ENCODE measurements at places on chromosomes 4 and X.

DNA sequence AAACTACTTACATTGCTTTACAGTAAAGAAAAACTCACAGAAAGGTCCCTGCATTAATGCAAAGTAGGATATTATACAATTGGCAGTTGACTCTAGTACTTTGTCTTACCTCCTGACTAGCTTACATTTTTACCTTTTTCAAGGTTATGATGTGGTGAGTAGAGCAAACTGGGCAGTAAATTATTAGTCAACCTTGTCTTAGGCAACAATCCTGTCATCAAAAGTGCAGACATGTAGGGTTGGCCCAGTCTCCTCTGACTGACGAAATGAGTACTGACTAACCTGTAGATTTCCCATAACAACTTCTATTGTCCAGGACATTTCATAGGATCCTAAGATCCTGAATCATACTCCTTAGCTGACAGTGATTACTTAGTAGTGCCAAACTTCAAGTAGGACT lies 142.0 kb upstream of the NUDT6 start:
- no peak for DNase-seq

DNA sequence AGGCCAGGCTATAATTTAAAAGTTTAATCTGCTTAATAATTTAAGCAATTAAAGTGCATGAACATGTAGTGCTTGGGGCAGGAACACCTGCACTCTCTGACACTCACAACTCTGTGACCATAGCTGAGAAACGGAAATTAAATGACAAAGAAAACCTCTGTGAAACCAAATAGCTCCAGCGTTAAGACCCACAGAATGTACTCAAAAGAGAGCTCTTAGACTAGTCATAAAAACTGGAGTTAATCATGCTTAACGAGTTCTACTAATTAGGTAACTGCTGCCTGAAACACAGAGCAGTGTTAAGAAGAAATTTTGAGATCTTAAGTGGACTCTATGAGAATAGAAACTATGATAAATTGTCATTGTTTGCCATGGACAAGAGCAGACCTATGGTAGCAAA lies 174.4 kb upstream of the SPIN4 start:
- no peak for DNase-seq

GRCh38 chrX:41946989-41947612 lies 23.7 kb upstream of the CASK start:
- DNase-seq: no peak

DNA sequence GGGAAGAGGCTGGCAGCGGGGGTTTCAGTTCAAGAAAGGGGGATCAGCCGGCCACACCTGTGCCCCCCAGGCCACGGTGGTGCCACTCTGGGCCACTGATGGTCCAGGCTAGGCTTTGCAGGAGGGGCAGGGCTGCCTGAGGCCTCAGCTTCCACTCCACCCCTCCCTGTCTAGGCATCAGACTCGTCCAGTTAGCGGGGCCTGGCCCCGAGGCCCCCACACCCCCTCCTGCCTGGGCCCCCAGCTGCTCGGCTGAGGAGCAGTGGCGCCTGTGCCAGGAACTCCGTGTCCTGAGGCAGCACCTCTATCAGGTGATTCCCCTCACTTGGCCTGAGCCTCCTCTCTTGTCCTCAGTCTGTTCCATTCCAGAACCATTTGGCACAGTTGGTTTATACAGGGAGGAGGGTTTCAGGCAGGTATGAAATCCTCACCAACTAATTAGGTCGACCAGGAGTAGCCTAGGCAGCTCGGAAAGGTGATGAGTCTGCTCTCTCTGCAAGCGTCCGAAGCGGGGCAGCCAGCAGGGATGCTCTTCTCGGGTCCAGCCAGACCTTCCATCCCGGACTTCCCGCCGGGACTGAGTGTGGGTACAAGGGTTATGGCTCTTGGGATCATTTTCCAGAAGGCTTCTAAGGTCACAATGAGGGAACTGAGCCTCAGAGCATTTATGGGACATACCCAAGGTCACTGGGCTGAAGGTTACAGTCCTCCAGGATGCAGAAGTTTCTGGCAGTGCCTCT lies 2.1 kb downstream of the NSG1 start:
- DNase-seq: no peak

DNA sequence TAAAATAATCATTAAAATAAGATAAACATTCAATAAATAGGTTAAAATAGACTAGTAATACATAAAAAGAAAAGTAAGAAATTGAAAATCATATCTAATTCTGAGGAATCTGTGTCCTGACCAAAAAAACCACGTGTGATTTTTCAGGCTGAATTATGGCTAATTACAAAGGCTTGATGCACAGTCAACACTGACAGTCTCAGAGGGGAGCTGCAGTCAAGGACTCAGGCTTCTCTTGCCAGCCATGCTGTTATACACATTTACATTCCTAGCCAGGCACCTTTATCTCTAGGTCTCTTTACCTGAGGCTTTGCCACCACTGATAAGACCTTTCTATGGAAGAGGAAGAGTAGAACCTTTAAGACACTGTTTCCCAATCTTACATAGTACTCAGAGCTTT lies 1737.7 kb upstream of the PCDH10 start:
- no peak for DNase-seq

DNA sequence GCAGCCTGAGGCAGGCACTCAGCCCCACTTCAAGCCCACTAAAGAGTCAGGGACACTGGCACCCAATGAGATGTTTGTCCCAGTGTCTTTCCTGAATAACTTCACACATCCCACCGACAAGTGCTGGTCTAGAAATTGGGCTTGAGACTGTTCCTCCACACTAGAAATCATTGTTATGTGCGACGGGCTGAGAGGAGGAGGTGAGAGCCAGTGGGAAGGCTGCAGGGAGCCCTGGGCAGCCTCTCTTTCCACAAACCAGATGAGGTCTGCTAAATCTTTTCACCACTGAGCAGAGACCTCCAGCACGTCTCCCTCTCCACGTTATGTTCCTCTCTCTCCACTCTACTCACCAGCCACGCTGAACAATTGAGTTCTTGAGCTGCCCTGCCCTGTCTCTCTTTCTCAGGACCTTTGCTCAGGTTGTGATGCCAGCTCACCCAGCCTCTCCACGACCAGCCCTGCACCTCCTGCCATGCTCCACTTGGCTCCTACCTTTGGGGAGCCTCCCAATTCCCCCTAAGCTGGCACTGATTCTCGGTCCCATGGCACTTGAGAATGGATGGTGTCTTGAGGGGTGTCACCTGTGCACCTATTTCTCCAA lies 8.4 kb downstream of the SCD5 start:
- DNase-seq: no peak

- DNase-seq: no peak
Observed at GRCh38 chr4:168486912-168487281, 6.6 kb upstream of the DDX60L start.

All from stimulated activated CD8-positive, alpha-beta memory T cell treated with anti-CD3 and anti-CD28 coated beads, Interleukin-4, amount 100 ng/mL, for 1 hour (primary cell).